ENCODE measurements at places on chromosomes 6 and 20.

GRCh38 chr6:111865909-111866546, 7.2 kb downstream of the FYN start:
- DNase-seq = no peak

DNA sequence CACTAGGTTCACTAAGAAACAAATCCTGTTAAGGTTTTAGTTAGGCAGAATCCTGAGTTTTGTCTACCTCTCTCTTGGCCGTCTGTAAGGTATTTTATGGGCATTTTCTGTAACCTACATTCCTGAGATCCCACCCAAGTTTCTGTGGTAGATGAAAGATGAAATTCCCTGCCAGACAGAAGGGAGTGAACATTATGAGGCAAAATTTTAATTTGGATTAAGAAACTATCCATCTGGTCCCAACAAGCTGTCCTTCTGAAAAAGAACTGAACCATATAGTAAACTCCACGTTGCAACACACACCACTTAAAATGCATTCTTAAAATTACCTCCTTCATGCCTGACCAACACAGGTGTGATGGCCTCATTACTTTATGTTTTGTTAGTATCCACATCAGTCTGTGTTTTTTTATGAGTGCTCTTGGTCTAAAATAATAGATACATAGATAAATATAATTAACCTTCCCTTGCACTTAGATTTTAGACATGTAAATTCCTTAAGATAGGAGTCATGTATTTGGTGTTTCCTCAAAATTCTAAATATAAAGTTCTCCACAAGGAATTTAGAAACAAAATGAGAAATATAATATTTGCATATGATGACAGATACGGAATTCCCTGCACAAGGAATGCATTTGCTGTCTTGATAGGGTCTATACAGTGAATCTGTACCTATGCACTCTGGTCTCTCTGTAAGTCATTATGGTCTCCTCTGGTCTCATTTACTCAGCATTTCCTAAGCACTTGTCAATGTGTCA, 86.5 kb downstream of the CHD6 start:
- no peak for DNase-seq

DNA sequence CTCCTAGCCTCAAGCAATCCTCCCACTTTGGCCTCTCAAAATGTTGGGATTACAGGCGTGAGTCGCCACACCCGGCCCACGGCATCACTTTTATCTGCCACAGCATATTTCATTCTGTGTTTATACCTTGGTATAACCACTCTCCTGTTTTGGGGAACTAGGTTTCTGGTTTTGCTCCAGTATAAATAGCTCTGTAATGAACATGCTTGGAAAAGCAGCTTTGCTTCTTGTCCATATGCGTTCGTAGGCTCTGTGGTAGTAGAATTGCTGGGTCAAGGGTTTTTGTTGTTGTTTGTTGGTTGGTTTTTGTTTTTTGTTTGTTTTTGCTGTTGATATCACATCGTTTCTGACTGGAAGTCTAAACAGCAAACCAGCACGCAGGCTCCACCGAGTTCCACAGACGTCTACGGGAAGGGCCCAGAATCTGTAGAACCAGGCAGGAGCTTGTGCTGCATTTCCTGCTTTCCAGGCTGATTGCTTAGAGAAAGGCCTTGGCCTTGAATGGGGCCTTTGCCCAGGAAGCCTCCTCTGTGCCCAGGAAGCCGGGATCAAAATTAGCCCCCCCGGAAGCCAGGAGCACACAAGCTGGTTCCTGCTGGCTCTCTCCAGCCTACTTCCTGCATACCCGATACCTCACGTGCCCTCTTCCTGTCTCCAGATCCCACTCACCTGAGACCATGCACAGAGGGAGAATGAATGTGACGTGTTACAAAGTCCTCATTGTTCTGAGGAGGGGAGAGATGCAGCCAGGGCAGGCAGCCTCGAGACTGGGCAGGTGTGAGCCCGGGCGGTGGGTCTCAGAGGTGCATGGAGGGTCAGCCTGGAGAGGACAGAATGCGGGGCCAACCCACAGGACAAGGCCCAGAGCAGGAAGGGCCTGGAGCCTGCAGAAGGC, 34.7 kb downstream of the AAR2 start:
- DNase-seq = no peak

GRCh38 chr6:139187489-139187888, 52.6 kb downstream of the HECA start:
- DNase-seq = no peak

DNA sequence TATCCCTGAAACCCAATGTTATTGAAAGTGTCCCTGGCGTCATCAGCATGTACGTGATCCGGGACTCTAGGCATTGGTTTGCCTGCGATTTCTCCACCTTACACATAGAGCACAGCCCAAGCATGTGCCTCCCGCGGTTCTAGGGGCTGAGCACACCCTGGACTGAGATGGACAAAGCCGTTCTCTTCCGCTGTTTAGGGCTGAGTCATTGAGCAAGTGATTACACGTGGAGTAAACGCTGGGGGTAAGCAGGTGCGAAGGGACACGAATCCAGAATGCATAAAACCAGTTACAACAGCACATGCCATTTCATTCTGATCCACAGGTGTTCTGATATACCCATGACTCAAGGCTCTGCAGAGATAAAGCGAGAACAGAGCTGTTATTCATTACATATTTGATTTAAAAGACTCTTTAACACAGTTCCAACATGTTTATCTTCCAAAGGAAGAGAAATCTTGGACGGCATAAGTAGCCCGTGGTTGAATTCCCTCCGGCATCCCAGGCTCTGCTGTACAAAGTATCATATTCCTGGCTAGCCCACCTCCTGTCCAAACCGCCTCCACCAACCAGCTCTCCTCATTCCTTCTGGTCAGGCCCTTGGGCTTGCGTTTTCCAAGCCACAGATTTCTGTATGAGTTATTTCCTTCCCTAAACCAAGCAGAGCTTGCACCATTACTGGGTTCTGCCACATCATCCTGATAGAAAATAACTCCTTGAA, 36.1 kb upstream of the THBS2 start:
- no peak for DNase-seq

- no peak for DNase-seq
These were observed 43.5 kb downstream of the PERP start for GRCh38 chr6:138063726-138064125.

DNA sequence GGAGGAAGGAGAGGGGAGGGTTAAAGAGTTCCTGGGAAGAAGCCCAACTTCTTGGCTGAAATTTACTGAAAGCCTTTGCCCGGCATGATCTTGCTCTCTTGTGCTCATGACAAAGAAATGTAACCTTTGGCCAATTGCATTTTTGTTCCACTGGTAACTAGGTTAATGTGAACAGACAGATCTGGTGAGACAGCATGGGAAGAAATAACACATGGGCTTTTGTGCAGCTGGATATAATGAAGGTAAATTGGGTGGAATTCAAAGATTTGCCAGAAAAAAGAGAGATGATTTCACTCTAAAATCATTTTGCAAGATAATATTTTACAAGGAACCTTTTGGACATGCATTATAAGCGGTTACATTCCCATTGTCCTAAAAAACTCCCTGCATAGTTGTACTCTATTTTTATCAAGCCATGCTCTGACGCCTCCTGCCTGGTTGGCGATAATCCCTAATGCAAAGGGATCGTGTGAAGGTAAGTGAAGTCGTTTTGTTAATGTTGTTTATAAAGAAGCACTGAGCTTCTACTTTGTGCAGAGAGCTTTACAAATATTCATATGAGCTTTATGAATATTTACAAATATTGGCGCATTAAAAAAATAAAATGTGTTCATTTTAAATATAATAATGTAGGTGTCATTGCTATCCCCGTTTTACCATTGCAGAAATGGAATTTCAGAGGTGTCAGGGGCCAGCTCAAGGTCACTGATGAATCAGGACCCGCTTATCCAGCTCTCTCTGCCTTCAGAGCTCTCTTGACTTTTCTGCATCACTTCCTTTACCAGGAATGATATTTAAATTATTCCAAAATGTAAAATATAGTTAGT, 161.3 kb upstream of the AGPAT4 start:
- DNase-seq = no peak

- no peak for DNase-seq
These were observed 78.9 kb upstream of the ISM1 start for GRCh38 chr20:13142143-13142542.

DNA sequence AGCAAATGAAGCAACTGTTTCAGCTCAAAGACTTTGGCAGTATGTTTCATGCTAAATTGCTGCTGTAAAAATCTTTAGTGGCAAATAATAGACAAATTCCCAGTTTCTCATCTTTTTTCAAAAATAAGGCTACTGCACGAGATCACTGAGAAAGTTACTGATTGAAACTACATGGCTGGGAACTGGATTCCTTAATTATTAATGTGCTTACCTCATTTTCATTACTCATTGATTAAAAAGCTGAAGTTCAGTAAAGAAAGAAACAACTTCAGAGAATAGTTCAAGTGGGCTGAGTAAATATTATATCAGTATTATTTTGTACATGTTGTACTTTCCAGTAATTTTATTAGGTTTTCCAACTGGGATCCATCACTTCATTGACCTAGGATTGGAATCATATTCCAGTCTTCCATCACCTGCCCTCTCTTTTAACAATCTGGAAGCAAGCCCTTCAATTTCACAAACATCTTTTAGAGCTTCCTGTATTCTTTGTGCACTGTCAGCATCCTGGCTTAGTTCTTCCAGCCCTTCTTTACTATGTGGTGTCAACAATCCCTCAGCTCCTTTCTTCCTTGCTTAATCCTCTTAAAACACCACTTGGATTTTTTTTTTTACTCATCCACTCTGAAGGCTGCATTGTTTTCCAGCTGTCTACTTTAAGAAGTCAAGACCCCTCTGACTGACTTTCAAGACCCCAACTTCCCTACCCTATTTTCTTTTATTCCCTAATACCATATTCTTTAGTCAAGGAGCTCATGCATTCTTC, 4.3 kb downstream of the MEI4 start:
- DNase-seq = no peak

DNA sequence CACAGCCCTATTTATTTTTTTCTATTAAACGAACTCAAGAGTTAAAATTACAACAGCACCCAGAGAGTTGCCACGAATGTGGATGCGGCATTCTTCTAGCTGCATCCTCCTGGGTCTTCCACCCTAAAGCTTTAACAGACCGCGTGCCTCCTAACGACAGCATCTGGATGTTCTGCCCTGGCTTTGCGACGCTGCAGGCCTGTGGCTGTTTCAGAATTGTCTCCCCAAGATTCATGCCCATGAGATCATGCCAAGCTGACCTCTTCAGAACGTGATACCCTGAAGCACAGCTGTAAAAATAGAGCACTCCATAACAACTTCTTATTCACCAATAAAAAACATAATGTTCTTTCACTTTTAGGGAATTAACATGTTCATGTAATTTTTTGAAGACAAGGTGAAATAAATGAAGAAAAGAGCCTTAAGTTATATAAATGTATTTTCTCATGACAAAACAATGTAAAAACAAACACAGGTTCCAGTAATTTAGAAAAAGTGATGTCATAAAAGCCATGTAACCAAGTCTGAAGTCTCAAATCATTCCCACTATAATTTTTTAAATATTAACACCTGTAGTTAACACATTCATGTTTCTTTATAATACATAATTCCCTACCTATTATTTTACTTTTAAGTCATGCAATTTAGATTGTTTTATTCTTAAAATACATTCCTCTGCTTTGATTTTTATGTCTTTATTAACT, 26.5 kb downstream of the HIVEP2 start:
- DNase-seq = no peak

DNA sequence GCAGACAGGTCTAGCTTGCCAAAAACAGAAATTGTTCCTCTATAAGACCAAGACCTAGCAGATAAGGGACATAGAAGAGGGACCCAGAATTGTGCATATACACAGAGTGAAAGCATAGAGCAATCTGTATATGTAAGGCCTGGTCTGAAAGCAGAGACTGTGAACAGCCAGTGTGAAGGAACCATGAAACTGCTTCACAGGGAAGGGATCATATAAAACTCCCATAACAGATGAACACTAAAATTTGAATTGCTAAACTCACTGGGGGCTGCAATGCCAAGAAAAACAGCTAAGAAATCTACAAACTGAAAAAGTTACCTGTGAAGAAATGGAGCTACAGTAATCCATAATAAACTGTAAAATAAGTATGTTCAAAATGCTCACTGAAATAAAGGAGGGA, 7.0 kb downstream of the ZUP1 start:
- no peak for DNase-seq

GRCh38 chr6:24249926-24250325, 107.9 kb downstream of the DCDC2 start:
- no peak for DNase-seq

- no peak for DNase-seq
These were observed 32.9 kb upstream of the PRSS35 start for GRCh38 chr6:83479389-83479788.

- DNase-seq = no peak
These were observed 229.3 kb downstream of the TMEM242 start for GRCh38 chr6:157094038-157094437.

DNA sequence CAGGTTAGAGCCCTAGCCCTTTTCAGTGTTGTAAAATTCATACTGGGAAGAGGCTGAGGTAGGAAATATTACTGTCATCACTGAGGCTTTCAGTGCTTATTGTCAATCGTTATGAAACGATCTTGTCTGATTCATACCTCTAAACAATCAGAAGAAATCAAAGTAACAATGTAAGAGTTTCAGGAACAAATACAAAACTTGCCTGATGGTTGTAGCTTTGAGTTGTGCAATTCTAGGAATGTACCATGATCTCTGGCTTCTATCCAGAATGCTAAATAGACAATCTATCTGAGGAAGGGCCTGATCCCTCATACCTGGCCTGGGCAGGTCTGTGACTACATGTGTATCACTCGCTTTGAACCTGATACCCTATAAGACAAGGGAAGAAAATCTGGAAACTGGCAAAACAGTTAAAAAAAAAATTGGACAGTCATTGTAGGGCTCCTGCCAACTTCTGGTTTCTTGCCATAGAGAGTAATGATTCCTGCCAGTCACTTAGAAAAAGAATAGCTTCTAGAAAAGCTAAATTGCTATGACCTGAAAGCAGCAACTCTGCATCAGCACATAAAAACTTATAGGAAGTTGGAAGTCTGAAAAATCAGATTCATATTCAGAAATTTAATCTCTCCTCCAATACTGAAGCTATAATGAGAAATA, 234.7 kb downstream of the BTBD9 start:
- no peak for DNase-seq

DNA sequence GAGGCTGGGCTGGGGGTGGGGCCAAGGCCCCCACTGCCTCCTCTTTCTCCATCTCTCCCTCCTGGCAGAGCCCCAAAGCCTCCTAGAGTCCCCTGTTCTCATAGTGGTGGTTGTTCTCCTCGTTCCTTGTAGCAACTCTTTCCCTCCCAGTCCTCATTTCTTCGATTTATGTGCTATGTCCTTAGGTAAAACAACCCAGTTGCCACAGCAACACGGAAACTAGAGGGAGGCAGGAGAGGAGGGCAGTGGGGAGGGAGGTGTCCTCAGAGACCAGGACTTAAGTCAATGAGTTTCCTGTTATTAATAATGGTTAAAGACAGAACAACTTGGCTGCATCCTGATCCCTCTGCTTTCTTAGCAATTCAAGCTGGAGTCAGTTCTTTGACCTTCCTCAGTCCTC, 161.0 kb downstream of the INSM1 start:
- DNase-seq = no peak

DNA sequence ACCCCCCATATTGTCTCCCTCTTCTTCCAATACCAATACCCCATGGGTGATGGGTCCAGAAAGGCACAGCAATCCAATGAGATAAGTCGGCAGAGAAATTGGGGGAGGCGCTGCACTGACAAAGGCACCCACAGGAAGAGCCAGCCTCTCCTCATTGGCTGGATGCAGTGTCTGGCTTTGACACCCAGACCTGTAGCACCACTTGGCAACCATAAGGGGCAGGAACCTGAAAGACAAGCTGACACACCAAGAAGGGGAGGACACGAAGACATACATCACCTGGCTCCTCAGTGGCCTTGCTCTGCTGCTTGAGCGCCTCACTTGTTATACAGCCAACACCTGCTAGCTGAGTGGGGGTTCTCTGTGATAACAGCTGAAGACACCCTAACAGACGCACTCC, 19.4 kb upstream of the SLC4A11 start:
- no peak for DNase-seq
